ENCODE measurements at places on chromosomes 4 and X.
A peak's percentile ranks its signal among the peaks of the same experiment; 100 is the strongest.

DNA sequence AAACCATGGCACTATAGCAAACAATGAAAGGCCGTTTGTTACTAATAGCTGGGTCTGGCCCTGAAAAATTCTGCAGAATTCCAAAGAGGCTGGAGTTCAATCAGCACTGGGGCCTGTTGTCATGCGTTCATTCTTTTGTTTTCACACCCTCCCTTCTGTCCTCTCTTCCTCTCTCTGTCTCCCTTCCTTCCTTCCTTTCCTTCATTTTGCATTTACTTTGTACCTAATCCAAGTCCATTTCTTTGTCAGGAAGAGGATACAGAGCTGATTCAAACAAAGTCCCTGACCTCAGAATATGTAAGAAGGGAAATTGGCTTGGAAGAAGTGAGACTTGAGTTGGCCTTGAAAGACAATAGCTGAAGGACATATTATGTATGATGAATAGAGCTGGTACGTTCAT, 119.6 kb upstream of the LDB2 start:
- no peak for DNase-seq

- DNase-seq: no peak
These were observed 28.7 kb downstream of the PDLIM5 start for GRCh38 chr4:94480362-94480951.

DNA sequence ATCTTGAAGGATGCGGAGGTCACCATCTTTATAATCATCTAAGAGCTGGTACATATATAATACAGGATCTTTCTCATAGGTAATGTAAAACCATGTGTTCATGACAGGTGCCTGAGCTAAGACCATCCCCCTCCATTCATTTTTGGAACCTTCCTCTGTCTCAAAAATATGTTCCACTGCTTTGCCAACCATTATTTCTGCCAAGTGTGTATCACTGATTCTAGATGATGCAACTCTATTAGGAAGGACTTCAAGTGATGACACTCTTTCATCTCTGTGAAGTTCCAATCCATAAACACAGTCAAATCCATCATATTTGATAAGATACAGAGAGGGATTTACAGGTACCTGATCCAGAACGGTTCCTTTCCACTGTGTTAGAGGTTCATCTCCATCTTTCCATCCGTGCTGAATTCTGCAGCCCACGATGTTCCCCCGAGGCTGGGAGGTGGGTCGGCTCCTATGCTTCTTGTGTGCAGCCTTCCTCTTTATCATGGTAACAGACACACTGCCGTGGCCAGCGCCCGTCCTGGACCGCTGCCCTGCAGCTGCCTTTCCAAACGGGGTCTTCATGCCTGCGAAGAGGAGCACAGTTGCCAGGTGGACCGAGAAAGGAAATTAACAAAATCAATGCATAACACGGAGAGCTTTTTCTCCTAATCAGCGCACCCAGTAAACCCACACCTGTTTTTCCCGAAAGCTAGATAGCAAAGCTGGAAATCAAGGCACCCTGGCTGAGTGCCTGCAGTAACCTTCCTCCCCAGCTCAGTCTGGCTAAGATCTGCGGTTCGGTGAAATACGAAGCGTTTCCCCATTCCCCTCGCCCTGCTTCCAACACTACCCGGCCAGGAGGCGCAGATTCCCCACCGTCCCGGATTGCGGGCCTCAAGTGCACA, 718 bp downstream of the SPIN3 start:
- no peak for DNase-seq

GRCh38 chrX:155179346-155179997, 36.8 kb upstream of the VBP1 start:
- DNase-seq: no peak

DNA sequence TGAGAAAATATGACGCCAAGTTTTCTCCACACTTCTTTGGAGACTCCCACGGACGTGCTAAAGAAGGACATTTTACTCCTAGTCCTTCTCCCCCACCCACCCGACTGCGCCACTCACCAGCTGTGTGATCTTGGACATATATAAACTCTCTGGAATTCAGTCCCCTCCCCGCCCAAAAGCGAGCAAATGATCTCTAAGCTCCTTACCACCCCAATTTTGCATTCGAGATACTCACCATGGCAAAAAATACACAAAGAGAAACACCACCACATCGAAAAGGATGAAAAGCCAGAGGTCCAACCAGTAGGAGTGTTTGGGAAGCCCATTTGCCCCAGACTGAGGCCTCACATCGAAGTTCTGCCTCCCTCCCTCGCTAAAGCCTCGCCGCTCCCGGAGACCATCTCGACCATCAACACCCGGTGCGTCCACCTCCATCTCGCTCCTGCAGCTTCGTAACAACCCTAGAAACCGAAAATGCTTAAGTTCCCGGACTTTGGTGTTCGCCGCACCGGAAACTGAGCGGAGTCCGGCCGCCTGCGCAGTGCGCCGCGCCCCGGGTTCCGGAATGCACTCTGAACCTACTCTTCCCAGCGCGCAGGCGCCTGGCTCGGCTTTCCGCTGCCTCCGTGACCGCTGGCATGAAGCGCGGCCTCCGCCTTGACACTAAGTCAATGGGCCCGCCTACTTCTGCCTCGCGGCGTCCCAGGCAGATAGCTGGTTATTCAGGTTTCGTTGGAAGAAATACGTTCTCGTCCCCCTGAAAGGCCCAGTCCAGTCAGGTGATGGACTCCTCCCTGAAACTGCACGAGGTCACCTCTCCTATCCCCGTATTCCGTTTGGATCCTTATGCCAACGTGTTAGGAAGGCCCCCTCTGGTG, 21.6 kb downstream of the FABP2 start:
- DNase-seq: peak; percentile 93

DNA sequence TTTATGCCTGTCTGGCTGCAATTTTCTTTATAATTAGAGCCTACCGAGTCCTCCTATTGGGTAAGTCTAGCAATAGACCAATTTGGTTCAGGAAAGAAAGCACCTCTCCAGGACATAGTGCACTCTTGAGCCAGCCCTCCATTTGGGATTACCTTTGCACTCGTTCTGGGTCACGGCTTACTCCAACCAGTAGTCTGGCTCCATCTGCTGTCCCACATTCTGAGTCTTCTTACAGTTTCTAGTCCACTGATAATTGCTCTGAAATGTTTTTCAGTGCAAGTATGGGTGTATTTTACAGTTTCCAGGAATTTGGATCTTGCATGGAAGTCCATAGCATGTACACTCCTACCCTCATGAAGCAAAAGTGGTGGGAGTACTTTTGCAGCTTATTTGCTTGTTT, 34.8 kb upstream of the USP51 start:
- no peak for DNase-seq

DNA sequence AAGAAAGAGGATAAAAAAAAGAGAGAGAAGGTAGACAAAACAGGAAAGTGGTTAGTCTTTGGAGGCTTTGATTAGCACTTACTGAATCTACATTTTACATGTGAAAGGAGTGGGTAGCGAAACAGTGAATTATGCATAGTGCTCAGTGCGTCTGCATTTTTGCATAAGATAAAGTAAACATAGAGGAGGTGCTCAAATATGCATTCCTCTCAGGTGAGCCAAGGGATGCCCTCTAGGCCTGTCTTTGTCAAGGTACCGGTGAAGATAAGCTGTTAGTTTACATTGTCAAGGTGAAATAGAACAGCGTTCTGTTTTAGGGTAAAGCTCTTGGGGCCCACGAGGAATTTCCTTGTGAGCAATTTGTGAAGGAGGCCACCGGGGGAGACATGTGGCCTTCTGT, 260.6 kb downstream of the TRIML1 start:
- no peak for DNase-seq

DNA sequence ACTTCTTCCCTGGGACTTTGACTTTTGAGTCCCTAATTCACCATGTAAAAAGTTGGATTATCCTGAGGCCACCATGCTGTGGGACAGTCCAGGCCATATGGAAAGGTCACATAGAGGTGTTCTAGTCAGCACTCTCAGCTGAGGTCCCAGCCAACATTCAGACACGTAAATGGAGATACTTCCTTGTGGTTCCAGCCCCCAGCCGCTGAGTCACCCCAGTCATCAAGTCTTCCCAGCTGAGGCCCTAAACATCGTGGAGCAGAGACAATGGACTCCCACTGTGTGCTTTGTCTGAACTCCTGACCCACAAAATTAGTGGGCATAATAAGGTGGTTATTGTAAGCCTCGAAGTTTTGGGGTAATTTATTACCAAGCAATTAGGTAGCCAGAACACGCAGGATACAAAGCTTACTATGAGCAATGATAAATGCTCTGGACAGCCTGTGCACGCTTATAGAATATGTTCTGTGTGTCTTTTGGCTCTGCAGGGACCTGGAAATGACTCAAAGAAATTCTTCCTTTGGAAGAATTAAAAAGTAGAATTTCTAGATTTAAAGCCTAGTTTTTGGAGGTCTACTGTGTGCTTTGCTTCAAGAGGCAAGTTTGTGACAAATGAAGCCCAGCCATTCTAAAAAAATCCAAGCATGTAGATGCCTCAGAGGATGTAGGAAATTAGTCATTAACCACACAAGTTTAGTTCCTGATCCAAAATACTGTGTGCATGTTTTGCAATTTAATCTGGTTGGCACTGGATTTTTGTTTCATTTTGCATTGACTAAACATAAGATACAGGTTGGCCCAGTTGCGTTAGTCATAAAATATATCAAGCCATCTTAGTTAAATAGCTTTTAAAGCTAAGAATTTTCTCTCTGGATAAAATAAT, 33.2 kb upstream of the SLC9A7 start:
- peak; percentile 9 for DNase-seq

GRCh38 chrX:110163488-110163887, 154.4 kb downstream of the AMMECR1 start:
- no peak for DNase-seq

GRCh38 chr4:165177725-165178666, 29.4 kb upstream of the KLHL2 start:
- DNase-seq: no peak

DNA sequence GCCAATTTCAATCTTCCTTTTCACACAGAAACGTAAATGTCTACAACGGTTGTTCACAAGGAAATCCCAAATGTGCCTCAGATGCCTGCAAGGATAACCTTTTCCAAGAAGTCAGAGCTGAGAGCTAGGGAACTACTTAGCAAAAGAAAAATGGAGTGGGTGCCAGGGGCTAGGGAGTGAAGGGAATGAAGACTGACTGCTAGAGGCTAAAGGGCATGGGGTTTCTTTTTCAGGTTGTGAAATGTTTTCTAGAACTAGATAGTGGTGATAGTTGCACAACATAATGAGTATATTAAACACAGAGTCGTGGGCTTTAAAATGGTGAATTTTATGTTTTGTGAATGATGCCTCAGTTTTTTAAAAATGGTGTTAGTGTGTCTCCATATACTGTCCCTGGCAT, 53.4 kb downstream of the CD99L2 start:
- no peak for DNase-seq

DNA sequence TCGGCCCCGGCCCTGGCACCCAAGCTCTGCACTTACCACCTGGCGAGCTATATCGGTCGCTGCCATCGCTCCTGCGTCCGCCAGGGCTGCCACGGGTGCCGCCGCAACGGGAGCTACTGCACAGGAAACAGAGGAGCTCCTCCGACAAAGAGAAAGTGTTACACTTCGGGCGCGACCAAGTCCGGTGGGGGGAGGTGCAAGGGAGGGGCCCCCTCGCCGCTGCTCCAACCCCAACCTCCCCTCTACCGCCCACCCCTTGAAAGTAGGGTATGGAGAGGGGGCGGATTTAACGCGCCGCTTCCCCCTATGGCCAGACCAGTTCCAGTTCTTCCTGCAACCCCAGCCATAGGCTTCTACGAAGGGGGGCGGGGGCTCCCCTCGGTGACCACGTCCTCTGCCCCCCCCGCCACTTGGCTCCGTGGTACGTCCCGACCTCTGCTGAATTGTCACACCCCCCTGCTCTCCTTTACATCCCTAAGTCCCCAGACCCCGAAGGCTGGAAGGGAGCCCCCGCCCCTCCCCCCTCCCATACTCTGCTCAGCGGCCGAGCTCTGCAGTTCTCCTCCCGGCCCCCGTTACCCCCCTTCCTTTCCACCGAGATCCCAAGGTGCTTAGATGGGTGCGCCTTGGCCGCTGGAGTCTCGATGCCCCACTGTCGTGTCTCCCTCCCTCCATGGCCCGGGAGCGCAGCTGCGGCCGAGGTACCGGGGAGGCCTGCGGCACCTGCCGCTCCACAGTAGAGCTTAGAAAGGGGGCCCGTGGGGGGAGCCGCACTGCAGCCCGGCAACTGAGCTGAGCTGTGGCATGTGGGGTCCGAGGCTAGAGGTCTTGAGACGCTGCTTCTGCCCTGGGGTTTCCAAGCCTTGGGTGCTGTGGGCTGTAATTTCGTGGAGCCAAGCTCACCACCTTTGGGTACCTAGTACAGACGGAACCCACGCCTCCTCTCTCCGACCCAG, at the start of gene SEPTIN6:
Gene SEPTIN6 (minus strand): TSS at position 129 of the 956 bp plus-strand sequence. CDS start 63 bp downstream, at position 66.
- peak; percentile 90 for DNase-seq

DNA sequence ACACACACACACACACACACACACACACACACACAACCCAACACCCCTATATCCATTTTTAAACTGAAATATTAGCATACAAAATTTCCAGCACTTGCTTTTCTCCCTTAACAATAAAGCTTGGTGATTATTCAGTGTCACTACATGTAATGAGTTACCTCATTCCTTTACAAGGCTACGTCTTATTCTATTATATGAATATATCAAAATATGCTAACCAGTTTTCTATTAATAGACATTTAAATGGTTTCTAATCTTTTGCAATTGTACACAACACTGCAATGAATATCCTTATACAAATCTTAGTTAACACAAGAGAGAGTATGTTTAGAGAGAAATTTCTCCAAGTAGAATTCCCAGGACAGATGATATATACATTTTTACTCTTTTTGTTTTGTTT, 14.2 kb downstream of the ZNF81 start:
- no peak for DNase-seq

GRCh38 chr4:102535398-102536082, 34.4 kb downstream of the NFKB1 start:
- no peak for DNase-seq

- DNase-seq: no peak
These were observed 54.4 kb downstream of the SMAD1 start for GRCh38 chr4:145536044-145536443.

GRCh38 chr4:41334182-41334581, 77.5 kb downstream of the UCHL1 start:
- DNase-seq: no peak

Data from CD4-positive, alpha-beta T cell treated with Interleukin-4 for 1 hour (primary cell).